ENCODE measurements at places on chromosomes 16 and 17.
A peak's percentile ranks its signal among the peaks of the same experiment; 100 is the strongest.

- no peak for DNase-seq
These were observed 1.0 kb downstream of the SDK2 start for GRCh38 chr17:73643001-73643851.

GRCh38 chr17:44518032-44518431 is 14.8 kb upstream of the GPATCH8 start:
- DNase-seq, result no peak

DNA sequence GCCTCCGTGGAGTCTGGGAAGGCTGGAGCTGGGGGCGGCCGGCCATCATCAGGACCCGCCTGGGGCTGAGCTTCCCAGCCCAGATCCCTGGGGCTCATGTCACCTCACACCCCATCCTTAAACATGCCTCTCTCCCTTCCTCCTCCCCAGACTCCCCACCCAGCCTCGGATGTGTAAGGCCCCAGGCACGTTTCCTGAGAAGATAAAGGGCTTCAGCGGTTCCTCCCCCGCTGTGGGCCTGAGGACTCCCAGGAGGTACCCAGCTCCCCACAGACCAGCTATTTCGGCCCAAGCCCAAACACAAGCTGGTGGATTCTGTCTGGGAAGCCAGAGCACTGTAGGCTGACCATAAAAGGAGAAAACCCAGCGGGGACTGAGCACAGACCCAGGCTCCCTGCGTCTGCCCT is 49.2 kb downstream of the MYH11 start:
- no peak for DNase-seq

GRCh38 chr16:27993587-27993986 is 69.9 kb downstream of the GSG1L start:
- no peak for DNase-seq

- no peak for DNase-seq
These were observed 9.6 kb upstream of the ZFHX3 start for GRCh38 chr16:73057291-73058210.

DNA sequence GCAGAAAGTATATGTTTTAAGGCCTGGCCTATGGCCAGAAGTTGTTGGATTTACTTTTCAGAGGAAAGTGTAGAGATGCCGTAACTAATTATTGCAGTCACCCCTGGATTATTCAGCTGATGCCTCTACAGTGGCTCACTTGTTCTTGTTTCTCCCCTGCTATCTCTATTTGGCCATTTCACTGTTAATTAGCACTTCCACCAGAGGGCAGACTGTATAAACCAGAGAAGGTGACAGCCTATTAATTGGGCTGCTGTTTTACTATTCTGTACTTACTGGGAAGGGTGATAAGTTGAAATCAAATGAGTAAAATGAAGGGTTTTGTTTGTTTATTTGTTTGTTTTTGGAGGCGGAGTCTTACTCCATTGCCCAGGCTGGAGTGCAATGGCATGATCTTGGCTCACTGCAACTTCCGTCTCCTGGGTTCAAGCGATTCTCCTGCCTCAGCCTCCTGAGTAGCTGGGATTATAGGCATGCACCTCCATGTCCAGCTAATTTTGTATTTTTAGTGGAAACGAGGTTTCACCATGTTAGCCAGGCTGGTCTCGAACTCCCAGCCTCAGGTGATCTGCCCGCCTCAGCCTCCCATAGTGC is 66.0 kb downstream of the CDK12 start:
- no peak for DNase-seq

- DNase-seq, result no peak
These were observed 3.2 kb downstream of the FBF1 start for GRCh38 chr17:75937652-75938051.

DNA sequence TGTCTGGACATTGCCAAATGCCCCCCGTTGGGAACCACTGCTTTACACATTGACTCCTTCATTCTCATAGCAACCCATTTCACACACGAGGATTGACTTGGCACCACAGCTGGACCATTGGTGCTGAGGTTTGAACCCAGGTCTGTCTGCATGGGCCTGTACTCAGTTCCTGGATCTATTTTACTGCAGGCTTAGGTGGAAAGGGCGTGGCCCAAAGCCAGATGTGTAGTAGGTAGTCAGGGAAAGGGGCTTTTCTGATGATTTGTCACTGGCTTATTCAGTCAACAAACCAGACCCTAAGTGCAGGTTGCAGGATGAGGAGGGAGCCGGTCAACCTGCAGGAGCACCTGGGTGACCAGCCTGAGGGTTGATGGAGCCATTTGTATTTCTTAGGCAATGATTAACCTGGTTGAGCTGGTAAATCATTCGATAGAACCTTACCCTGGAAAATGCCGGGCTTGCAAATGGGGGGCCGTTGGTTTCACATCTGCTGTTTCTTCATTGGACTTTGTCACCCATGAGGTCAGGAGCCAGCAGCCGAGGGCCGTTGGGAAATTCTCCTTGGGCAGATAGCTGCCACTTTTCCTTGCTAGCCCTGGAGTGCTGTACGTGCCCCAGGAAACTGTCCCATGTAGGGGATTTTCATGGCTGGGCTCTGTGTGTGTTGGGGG is 104.4 kb downstream of the CMIP start:
- no peak for DNase-seq

DNA sequence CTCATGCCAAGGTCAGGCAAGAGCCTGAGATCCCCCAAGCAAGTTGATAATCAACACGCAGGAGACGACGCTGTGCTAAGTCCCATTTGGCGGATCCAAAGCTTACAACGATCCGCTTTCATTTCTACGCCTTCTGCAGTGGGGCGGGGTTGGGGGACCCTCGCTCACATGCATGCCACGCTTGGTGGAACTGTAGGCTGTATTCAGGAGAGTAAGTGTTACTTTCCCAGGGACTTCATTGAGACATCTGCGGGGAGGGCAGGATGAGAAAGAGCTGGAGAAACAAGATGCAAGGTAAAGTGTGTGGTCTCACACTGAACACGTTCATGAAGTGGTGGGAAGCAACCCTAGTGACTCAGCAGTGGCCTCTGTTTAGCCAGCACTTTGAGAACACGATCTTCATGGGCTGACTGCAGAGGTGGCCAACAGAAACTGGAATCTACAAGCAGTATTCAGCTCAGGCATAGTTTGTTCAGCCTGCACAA is 100.5 kb downstream of the XYLT1 start:
- DNase-seq, result no peak

DNA sequence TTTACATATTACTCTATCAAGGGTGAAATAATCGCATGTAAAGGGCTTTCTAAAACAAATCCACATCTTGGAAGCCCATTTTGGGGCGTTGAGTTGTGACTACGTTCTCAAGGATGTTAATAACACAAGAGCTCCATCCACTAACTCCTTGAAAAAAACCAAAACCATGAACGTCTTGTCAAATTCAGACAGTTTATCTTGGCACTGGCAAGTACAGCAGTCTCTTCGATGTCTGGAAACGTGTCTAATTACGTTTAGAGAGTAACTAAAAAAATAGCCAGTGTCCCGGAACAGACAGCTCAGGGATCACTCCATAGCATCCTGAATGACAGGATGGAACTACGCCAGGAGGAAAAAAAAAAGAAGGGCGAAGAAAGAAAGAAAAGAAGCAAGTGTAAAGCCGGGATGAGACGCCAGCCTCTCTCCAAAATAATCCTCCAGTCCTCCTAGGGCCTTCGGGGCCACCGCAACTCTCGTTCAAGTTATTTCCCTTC is 954 bp downstream of the MYO1D start:
- no peak for DNase-seq

DNA sequence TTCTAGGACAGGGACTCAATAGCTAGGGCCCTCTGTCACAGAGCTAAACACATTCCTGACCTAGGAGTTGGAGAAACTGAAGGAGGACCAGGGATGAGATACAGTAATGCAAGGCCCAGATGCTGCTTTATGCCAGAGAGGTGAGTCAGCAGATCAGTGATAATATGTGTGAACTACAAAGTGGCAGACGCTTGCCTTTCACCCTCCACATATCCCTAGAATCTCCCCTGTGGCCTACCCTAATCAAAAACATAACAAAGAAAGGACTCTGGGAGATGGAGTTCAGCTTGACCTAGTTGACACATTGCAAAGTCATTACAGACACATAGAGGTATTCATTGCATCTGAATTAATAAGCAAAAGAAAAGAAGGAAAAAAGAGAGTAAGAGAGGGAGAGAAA is 417.6 kb upstream of the DYNLRB2 start:
- DNase-seq, result no peak

DNA sequence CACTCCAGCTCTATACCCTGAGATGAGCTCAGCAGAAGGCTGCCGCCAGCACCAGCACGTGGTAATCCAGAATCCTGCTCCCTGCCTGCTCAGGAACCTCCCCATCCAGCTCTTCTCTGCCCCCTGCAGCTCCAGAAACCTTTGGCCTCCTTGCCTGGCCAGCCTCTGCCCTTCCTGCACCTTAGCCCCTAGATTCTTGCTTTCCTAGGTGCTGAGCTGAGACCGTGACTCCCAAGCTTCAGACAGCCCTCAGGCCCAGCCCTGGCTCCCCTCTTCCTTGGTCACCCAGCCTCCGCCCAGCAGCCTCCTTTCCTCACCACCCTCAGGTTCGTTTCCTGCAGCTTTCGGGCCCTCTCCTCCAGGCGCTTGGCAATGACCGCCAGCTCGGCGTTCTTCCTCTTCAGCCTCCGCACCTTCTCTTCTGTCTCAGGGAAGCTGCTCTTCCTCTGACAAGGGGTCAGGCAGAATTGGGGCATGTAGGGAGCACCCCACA is 2.6 kb downstream of the TSPOAP1 start:
- no peak for DNase-seq

GRCh38 chr16:28596840-28597691 is at the start of gene SULT1A2:
Gene SULT1A2, minus strand, starts transcription at chr16:28597050. Its CDS starts 1,120 bp downstream, at chr16:28595930.
- no peak for DNase-seq

DNA sequence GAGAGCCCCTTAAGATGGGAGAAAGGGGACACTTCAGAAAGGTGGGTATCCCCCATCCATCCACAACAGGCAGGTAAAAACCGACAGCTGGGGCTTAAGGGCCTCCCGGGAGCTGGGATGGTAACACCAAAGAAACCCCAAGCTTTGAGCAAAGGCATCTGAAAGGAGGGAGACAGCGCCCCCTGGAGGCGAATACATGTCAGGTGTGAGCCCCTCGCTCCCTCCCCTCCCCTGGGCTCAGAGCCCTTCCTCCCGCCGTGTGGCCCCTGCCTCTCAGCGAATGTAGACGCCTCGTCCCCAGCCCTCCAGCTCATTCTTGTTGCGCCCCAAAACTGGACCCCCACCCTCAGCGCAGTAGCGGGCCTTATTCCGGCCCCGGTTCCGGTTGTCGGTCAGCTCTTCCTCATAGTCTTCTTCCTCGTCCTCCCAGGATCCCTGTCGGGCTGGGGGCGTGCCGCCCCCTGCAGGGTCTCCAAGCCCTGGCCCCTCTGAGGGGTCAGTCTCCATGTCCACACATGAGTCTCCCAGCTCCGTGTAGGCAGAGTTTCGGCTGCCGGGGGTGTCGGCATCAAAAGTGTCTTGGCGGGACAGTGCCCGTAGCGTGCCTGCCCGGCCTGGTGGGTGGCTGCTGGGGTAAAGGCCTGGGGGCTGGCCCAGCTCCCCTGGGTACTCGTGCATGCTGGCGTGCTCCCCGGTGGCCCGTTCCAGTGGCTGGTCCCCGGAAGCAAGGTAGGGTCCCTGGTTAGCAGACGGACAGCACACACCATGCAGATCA is 9.1 kb upstream of the ARL5C start:
- DNase-seq, result peak; percentile 59

- no peak for DNase-seq
These were observed 100.8 kb downstream of the IRX5 start for GRCh38 chr16:55031481-55031880.

- no peak for DNase-seq
These were observed 6.3 kb upstream of the XAF1 start for GRCh38 chr17:6749519-6749918.

DNA sequence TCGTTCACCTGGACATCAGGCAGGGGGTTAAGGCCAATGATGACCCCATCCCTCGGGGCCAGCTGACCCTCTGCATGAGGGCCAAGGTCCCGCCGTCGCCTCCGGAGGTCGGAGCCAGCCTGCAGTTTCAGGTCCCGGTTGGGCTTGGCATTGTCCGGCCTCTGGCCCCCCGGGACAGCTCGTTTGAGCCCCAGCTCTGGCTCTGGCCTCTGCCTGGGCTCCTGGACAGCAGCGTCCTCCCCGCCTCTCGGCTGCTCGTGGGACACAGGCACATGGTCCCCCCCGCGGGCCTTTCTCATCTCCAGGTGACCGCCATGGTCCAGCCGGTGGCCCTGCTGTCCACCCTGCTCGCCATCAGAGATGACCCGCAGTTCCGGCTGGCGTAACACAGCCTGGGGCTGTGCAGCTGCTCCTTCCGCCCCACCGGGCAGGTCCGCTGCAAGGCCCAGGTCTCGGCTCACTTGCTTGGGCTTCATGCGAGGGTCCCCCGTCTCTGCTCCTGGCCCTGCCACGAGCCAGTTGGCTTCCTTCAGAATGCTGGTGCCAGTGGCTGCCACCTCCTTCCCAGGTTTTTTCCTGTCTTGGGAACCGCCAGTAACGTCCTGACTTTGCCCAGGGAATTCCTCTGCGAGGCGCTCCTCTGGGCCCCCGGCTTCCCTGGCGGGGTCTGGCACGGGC is 6.7 kb downstream of the NDUFAF8 start:
- DNase-seq, result no peak

DNA sequence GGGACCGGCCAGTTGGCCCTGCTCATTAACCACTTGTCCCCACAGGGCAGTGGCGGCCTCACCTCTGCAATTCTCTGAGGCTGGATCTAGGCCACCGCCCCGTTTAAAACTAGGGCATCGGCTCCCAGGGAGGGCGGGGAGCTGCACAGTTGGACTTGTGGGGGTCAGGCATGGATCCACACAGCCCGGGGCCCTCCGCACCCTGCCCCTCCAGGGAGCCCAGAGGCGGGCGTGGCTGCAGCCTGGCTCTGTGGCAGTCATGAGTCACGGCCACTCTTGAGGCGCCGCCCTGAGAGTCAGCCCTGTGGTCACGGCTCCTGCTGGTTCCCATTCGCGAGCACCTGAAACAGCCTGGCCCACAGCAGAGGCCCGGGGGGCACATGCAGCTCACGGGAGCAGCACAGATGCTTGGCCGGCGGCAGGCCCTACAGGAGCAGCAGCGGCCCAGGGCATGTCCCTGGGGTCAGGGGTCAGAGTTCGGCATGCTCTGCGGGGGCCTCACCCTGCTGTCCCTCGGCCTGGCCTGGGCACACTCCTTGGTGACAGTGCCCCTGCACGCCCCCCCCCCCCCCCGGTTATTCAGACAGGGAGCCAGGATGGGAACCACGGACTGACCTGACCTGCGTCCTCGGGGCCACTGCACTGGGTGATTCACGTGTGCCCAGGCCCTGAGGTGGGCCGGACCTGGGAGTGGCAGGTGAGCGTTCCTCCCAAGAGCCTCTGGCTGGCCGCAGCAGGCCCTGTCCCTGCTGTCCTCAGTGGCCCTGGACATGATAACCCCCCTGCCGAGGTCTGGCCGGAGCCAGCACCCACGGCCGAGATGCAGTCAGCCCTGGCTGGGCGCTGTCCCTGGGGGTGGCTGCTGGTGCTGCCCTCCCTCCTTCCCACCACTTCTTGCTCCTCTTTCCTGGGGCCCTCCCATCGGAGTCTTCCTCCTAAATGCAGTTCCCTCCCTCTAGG is 8.2 kb downstream of the CAPN15 start:
- DNase-seq, result no peak
